C1 segment of cervical spinal cord (tissue), 14 donors: ENCODE measurements at places on chromosomes 4 and X.

DNA sequence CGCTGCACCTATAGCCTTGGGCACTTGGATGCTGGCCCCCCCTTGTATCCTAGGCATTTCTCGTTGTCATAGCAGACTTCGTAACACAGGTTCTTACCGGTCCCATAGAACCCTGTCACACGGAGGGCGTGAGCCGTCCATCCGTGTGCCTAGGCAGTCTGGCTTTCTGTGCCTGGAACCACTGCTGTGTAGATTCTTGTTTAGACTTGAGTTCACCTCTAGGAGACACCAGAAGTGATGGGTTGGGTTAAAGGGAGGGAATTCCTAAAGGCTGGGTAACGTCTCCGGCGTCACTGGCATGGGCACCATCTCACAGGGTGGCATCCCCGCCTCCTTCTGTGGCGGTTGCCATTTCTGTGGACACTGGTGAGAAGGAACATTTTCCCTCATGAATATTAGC is 13.5 kb upstream of the NKX1-1 start:
- no peak for DNase-seq

DNA sequence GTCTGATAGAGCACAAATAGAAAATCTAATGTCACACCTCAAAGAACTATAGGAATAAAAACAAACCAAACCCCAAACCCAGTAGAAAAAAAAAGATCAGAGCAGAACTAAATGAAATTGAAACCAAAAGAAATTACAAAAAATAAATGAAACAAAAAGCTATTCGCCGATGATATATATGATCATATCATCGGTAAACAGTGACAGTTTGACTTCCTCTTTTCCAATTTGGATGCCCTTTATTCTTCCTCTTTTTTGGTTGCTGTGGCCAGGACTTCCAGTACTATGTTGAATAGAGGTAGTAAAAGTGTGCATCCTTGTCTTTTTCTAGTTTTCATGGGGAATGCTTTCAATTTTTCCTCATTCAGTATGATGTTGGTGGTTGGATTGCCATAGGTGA is 215.3 kb upstream of the AR start:
- no peak for DNase-seq

GRCh38 chr4:126583509-126583908 is 1049.2 kb upstream of the INTU start:
- DNase-seq = no peak

GRCh38 chrX:119488749-119489148 is 20.5 kb downstream of the SLC25A5 start:
- DNase-seq = no peak

GRCh38 chrX:96909291-96909690 is 25.6 kb downstream of the RPA4 start:
- DNase-seq = no peak

DNA sequence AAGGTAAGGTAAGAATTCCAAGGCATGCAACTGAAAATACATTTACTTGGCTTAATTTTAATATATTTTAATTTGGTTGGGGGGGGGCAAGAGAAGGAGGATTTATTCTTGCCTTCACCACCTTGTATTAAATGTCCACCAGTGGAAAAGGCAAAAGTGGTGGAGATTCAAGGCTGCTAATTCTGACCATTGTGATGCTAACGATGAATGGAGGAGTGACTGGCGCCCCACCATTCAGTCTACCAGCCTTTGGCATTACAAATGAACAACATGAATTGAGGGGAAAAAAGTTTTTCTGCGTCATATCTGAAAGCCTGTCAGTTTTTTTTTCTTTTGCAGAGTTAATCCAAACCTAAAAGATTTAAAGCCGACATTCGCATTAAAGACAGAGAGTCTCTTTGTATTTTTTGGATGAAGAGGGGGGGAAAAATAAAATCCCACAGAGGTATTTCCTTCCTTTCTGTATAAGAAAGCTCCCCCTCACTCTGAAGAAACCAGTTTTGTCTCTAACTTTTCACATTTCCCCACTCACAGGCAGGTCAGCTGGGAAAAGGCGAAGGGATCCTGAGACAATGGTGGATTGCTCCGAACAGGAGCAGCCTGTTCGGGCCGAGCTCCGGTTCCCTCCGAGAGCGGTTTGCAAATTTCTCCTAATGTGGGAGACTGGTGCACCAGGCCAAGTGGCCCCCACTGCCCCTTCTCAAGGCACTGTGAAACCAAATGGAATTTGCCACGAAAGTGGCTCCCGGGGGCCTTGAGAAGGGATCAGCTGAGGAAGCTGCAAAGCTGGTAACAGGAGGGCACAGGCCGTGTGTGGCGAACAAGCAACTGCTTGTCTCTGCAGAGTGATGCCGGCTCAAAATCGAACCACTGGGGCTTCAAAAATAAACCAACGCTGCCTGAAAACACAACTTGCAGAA is 28.1 kb downstream of the SHISA3 start:
- no peak for DNase-seq

DNA sequence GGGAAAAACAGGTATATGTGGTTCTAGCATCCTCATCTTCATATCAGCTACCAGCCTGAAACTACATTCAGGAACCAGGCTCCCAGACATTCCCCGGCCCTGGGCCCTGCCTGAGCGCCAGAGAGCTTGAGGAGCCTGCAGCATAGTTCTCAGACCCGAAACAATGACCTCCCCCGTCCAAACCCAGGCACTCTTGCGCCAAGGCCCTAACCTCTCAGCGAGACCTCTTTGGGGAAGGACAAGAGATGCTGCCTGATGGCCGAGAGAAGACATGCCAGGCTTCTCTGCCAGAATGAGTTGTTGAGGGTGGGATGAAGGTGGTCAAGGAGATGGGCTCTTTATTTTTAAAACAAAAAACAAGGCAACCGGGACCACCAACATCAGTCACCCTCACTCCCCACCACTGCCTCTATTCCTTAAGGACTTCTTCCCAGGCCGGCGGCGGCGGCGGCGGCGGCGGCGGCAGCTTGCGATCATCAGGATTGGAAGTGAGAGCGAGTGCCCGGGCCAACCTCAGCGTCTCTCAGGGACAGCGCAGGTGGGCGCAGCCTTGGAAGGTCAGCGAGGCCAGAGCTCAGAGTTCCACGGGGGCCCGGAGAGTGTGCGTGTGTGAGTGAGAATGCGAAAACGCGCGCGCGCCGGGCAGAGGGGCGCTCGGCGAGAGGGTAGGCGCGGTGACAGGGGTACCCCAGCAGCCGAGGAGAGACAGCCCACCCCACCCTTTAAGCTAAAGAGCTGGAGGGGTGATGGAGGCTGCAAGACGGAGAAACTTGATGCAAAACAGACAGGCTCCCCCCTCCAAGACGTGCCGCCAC is 601 bp downstream of the INPP4B start:
- no peak for DNase-seq

DNA sequence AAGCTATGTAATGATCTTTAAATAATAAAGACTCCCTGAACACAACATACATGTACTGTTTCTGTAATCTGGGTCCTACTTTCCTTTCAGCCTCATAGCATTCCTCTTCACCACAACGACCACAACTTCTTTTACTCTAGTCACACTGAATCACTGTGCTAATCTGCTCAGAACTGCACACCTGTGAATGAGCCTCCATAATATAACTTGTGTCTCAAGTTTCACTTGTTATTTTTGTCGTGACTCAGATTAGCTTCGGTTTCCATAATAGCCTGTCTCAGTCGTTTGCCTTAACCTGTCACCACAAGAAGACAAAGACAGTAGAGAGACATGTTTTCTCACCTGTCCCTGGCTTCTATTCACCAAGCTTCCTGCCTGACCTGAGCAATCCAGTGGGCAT is 61.8 kb downstream of the MAGED1 start:
- no peak for DNase-seq

GRCh38 chrX:49761481-49761880 is 65.7 kb upstream of the PAGE1 start:
- DNase-seq = no peak

DNA sequence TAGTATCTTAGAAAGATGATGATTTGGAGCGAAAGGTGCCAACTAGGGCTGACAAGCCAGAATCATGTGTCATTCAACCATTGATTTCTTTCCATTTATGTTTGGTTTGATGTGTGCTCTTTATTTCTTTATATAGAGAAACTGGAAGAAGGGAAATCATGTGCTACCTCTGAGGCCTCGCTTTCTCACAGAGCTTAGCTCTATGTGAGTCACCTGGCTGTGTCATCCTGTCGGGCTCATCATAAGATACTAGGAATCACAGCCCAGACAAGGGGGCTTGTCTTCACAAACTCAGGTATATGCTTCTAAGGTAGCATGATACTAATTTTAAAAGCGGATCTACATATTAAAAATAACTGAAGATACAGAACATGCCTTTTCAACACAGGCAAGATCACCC is 81.7 kb upstream of the GPM6B start:
- no peak for DNase-seq

DNA sequence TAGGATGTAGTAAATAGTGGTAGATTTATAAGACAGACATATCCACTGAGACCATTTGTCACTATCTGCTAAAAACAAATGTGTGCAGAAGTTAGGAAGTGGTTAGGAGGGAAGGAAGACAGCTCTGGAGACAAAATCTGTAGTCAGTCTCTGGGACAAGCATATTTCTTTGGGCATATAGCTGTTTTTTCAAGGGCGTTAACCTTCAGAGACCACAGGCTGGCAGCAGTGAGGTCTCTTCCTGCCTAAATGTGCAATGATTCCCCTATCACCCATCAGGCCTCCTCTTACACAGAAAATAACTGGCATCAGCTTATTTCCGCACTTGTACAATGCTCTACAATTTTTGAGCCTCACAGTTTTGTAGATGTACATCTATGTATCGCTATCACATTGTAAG is 6.5 kb downstream of the TMEM150C start:
- no peak for DNase-seq

- no peak for DNase-seq
These were observed 12.7 kb upstream of the ACSL1 start for GRCh38 chr4:184838249-184839074.

DNA sequence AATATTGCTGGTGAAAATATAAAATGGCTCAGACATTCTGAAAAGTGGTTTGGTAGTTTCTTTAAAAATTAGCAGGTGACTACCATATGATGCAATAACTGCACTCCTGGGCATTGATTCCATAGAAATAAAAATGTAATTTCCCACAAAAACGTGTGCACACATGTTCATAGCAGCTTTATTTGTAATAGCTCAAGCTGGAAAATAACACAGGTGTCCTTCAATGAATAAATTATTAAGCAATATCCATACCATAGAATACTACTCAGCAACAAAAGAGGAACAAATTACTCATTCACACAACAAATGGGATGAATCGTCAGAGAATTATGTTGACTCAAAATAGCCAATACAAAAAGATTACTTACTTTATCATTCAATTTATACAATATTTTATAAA is 893.7 kb upstream of the SLIT2 start:
- DNase-seq = no peak

DNA sequence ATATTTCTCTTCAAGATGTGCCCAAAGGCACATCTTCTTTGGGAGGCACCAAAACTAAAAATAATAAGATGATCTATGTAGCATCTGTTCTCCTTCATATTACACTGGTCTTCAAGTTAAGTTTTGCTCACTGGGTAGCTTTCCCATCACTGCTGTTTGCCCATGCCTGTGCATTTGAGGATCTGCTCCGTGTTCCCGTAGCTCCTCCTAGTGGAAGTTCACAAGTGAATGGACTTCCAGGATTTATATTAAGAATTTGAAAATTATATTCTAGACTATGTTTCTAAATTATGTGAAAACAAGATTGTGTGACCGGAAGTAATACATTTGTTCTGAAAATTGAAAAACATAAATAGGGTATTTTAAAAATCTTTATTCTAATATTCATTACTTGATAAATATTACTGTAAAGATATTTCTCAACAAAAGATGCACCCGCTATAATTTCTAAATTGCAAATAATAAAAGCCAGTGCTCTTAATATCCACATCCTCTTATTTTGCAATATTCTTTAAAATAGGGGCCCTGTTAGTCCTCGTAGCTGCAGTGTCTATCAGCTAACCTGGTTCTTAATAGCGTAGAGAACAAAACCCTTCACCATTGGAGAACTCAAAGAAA is 147.7 kb downstream of the RBM46 start:
- DNase-seq = no peak

DNA sequence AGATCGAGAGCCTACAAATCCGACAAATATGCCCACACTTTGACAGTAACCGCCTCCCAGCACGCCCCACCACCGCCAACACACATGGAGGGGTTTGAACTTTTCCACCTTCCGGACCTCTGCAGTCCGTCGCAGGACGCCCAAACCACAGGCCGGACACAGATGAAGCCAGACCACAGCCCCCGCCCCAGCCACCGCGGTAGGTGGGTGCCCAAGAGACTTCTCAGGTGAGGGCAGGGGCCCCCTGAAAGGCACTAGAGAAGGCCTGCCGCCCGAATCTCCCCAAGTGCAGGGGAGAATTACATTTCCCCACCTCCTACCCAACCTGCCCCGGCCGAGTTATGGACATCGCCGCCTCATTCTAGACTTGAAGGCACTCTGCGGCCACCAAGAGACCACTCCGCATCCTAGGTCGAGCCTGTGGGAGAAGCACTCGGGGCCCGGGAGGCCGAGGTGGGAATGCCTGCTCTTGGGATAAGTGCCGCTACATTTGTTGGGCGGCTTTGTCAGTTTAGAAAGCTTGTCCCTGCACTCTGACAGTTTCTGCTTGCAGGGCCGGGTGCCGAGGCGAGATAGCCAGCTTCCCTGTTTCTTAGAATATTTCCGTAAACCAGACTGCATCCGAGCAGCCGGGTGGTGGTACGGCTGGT is 21.5 kb downstream of the HAND2 start:
- no peak for DNase-seq

GRCh38 chr4:183345261-183345660 is 23.0 kb upstream of the CLDN24 start:
- DNase-seq = no peak

DNA sequence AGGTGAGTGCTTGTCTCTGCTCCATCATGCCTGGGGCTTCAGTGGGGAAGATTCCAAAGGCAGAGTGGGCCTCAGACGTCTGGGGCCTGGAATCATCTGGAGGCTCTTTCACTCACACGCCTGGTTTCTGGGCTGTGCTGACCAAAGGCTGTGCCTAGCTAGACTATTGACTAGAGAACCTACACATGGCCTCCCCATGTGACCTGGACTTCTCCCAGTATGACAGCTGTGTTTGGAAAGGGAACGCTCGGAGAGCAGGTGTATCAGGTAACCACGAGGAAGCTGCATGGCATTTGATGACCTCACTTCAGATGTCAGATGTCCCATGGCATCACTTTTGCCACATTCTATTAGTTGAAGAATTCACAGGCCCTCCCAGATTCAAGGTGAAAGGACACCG is 51.0 kb downstream of the ADGRL3 start:
- DNase-seq = no peak

DNA sequence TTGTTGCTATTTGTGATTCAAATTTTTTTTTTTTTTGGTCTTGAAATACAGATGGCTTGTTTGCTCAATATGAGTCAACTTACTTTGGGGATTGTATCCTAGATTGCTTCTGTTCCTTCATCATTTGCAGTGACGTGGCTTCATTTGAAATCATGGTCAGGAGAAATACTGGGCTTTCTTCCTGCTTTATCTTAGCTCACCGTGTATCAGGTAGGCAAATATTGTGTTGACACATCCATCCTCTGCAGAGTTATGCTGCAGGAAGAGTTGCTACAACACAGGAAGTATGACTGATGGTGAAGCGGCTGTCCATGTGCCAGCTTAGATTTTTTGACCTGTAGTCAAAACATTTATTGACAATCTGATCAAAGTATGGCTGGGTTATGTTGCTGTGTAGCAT is 232.2 kb downstream of the C4orf33 start:
- no peak for DNase-seq
